ENCODE measurements at places on chromosomes 5 and 9.
A peak's percentile ranks its signal among the peaks of the same experiment; 100 is the strongest.

- DNase-seq, result no peak
- H3K36me3 ChIP-seq, result peaks cover 40% of the 10 kb centered on the region
- no peak overlapping the region for H3K27ac ChIP-seq
- H3K4me3 ChIP-seq, result no peak overlapping the region
- H3K27me3 ChIP-seq, result no peaks in the 10 kb centered on the region
Observed at GRCh38 chr9:133934482-133935232, 57.5 kb downstream of the VAV2 start.

- H3K27me3 ChIP-seq, result peaks cover 17% of the 10 kb centered on the region
- H3K36me3 ChIP-seq, result no peaks in the 10 kb centered on the region
- H3K4me1 ChIP-seq, result no peaks in the 10 kb centered on the region
- DNase-seq, result no peak
Observed at GRCh38 chr5:72074251-72074650, 33.0 kb upstream of the MAP1B start.

DNA sequence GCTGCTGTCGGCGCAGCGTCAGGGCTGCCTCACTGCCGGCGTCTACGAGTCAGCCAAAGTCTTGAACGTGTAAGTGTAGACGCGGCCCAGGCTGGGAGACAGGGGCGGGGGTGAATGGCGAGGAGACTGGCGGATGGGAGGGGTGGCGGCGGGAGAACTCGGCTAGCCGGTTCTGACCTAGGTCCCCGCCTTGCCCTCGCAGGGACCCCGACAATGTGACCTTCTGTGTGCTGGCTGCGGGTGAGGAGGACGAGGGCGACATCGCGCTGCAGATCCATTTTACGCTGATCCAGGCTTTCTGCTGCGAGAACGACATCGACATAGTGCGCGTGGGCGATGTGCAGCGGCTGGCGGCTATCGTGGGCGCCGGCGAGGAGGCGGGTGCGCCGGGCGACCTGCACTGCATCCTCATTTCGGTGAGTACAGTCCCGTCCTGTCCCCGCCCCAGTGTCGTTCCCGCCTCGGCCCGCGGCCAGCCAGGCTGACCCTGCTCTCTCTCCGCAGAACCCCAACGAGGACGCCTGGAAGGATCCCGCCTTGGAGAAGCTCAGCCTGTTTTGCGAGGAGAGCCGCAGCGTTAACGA is 745 bp downstream of the GADD45G start:
- H3K27ac ChIP-seq, result no peak overlapping the region
- peak overlapping the region; percentile 84 for H3K4me3 ChIP-seq
- DNase-seq, result peak; percentile 47

DNA sequence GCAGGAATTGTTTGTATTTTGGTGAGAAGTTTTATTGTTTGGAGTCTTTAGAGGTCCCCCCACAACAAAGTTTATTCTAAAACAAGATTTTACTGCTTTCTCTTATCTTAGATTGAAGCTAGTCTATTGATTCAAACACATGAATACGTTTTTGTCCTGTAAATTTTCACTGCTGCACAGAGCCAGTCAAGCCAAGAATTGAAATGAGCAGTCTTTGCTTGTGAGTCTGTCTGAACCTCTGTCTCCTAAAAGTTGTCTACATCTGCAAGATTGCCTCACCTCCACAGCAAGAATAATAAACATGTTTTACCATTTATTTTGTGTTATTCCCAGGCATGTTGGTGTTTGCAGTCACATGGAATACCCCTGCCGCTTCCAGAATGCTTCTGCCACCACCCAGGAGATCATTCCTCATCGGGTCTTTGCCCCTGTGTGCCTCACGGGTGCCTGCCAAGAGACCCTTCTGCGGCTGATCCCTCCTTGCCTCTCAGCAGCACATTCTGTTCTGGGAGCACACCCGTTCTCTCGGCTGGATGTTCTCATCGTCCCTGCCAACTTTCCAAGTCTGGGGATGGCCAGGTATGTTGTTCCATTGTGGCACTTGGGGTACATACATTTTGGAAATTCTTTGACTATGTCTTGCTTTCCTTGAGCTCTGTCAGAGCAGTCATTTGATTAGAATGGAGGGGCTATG is 74.1 kb downstream of the AOPEP start:
- no peak overlapping the region for H3K4me3 ChIP-seq
- peaks cover 54% of the 10 kb centered on the region for H3K36me3 ChIP-seq
- no peak for DNase-seq
- H3K27me3 ChIP-seq, result no peaks in the 10 kb centered on the region

DNA sequence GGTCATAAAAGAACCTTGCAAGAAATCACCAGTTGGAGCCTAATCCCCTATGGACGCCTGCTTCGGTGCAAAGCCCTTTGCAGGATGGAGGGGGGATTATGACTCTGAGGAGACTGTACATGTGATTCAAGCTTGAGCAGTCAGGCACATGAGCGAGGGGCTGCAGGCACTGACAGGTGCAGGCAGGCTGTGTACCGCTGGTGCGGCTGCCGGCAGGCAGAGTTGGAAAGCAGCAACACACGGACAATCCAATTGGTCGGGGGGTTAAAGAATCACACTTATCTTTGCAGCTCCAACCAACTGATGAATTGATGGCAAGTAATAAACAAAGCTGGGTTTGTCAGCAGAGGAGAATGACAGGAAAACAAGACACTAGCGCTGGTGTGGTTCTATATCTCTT is 5.7 kb downstream of the WHRN start:
- H3K36me3 ChIP-seq, result no peaks in the 10 kb centered on the region
- H3K27me3 ChIP-seq, result peaks cover 2% of the 10 kb centered on the region
- peaks cover 50% of the 10 kb centered on the region for H3K4me1 ChIP-seq

- H3K27ac ChIP-seq, result peak overlapping the region; percentile 4
- no peak overlapping the region for H3K4me3 ChIP-seq
- H3K4me1 ChIP-seq, result peaks cover 12% of the 10 kb centered on the region
- DNase-seq, result no peak
- H3K27me3 ChIP-seq, result no peaks in the 10 kb centered on the region
- peaks cover 59% of the 10 kb centered on the region for H3K36me3 ChIP-seq
Observed at GRCh38 chr5:34923694-34924461, 5.5 kb upstream of the DNAJC21 start.

- H3K27me3 ChIP-seq, result no peaks in the 10 kb centered on the region
- H3K4me1 ChIP-seq, result peaks cover 40% of the 10 kb centered on the region
- H3K36me3 ChIP-seq, result peaks cover 6% of the 10 kb centered on the region
- peak overlapping the region; percentile 82 for H3K4me3 ChIP-seq
- no peak for DNase-seq
Observed at GRCh38 chr9:117704597-117704996, 394 bp downstream of the TLR4 start.

- H3K27ac ChIP-seq, result no peak overlapping the region
- peaks cover 3% of the 10 kb centered on the region for H3K27me3 ChIP-seq
- no peak for DNase-seq
- no peaks in the 10 kb centered on the region for H3K4me1 ChIP-seq
- no peak overlapping the region for H3K4me3 ChIP-seq
Observed at GRCh38 chr9:91130796-91131318, 230.9 kb downstream of the AUH start.

DNA sequence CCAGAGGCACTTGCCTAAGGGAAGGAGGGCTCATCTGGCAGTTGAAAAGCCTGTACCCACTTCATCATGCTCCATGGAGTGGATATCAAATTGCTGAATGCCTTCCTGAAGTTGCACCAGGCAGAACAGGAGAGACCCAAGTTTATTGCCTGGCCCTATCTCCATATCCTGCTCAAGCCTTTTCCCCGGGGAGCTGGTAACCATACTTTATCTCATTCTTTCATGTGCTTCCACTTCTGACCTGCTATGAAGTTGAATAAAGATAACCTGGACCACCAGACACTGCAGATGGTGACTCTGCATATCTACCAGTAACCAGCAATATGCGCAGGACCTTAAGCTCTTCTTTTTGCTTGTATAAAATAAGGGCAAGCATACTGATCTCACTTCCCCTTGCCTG is 1397.5 kb upstream of the CDH6 start:
- no peaks in the 10 kb centered on the region for H3K36me3 ChIP-seq
- no peaks in the 10 kb centered on the region for H3K4me1 ChIP-seq
- H3K27ac ChIP-seq, result no peak overlapping the region
- H3K27me3 ChIP-seq, result no peaks in the 10 kb centered on the region
- no peak overlapping the region for H3K4me3 ChIP-seq

GRCh38 chr5:179969110-179969509 is 61.4 kb upstream of the TBC1D9B start:
- DNase-seq, result no peak
- peak overlapping the region; percentile 74 for H3K27ac ChIP-seq
- no peak overlapping the region for H3K4me3 ChIP-seq

DNA sequence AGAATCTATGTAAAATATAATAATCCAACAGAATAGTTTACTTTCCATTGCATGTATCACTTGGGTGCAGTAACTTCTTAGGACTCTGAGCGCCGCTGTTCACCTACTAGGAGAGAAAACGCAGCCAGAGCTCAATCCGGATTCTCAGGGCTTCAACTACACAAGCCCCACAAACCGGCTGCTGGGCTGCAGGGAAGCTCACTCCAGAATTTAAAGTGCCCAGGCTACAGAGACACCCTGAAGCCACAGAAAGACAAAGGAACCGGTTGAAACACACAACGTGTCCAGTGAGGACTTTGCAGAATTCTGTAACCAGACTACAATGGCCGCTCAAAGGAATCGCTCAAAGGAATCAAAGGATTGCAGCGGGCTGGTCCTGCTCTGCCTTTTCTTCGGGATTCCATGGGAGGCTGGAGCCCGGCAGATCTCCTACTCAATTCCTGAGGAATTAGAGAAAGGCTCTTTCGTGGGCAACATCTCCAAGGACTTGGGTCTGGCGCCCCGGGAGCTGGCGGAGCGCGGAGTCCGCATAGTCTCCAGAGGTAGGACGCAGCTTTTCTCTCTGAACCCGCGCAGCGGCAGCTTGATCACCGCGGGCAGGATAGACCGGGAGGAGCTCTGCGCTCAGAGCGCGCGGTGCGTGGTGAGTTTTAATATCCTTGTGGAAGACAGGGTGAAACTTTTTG is at the start of gene PCDHGA10:
PCDHGA10 (plus strand) TSS at position 134 of the 686 bp plus-strand sequence; CDS start at position 323, 189 bp downstream.
- H3K27ac ChIP-seq, result peak within 1 kb of the TSS; percentile 41
- H3K4me1 ChIP-seq, result peaks cover 21% of the 10 kb centered on the region
- H3K4me3 ChIP-seq, result peak within 1 kb of the TSS; percentile 86
- peaks cover 52% of the 10 kb centered on the region for H3K27me3 ChIP-seq

DNA sequence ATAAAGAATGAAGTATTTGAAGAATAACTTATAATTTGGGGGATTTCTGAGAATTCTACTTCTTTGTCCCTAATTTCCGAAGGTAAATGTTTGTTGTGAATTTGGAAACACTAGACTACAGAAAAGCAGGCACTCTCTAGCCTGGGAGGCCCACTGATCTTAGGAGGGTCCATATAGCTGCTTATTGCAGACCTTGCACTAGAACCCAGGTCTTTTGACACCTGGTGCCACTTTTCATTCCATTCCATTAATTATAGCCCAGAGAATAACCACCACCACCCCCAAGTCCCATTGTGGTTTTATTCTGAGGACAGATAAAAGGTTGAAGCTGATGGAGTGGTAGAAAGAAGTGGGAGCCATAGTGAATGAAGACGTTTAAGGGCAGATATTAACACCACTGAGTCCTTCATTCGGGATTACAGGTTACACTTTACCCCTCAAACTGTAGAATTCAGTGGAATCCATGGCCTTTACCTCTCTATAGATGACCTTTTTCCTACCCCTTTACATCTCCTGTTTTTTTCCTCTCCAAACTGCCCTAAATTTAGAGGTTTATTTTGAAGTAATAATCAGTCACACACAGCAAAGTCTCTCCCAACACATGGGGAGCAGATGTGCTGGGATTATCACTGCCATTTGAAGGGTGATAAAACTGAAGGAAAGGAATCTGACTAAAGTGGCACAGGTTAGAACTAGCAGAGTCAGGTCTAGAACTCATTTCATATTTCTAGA is 12.0 kb upstream of the PSMD5 start:
- H3K27ac ChIP-seq, result no peak overlapping the region
- no peak overlapping the region for H3K4me3 ChIP-seq
- H3K27me3 ChIP-seq, result no peaks in the 10 kb centered on the region
- H3K4me1 ChIP-seq, result peaks cover 3% of the 10 kb centered on the region
- no peak for DNase-seq

- no peak overlapping the region for H3K4me3 ChIP-seq
- no peaks in the 10 kb centered on the region for H3K4me1 ChIP-seq
- H3K36me3 ChIP-seq, result no peaks in the 10 kb centered on the region
- no peak for DNase-seq
- H3K27me3 ChIP-seq, result no peaks in the 10 kb centered on the region
Observed at GRCh38 chr9:105890046-105890822, 195.9 kb downstream of the TMEM38B start.

DNA sequence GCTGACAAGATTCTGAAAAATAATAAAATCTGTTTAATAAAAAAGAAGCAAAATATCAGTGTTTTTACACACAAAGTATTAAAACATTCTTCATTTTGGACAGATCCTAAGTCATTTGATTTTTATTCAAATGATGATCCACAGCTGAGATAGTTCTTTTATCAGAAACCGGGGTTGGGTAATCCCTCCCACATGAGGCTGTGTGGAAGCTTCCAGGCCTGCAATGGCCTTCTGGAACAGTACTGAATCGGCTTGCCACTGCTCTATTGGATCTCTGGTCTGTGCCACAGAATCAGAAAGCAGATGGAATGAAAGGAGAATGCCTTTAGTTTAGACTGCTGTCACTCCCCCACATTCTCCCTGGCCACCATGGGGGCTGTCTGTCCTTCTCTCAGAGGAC is 6.1 kb upstream of the C5orf58 start:
- no peaks in the 10 kb centered on the region for H3K36me3 ChIP-seq
- DNase-seq, result no peak
- no peaks in the 10 kb centered on the region for H3K4me1 ChIP-seq
- no peaks in the 10 kb centered on the region for H3K27me3 ChIP-seq
- H3K27ac ChIP-seq, result no peak overlapping the region

DNA sequence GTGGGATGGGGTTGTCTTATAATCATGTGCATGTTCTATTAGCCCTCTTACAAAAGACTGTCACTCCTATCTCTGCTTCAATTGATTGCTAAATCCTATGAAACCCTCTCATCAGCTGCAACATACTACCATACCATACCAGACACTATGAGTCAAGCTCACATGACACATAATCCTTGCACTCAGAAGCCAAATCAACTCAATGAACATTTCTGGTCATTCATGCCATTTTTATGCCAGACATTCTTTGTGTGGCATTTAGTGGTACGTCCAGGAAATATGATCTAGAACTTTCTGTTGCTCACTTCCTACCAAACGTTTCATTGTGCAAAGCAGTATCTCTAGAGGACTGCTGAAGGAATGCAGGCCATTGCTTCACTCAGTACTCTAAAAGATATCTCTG is 159.2 kb upstream of the GNA14 start:
- no peaks in the 10 kb centered on the region for H3K27me3 ChIP-seq
- H3K27ac ChIP-seq, result no peak overlapping the region
- no peak overlapping the region for H3K4me3 ChIP-seq
- no peak for DNase-seq
- H3K4me1 ChIP-seq, result no peaks in the 10 kb centered on the region

GRCh38 chr5:120260651-120261050 is 203.4 kb upstream of the PRR16 start:
- no peak overlapping the region for H3K4me3 ChIP-seq
- no peaks in the 10 kb centered on the region for H3K27me3 ChIP-seq
- no peaks in the 10 kb centered on the region for H3K36me3 ChIP-seq
- H3K27ac ChIP-seq, result no peak overlapping the region
- H3K4me1 ChIP-seq, result no peaks in the 10 kb centered on the region
- no peak for DNase-seq

- peaks cover 9% of the 10 kb centered on the region for H3K4me1 ChIP-seq
- H3K27me3 ChIP-seq, result no peaks in the 10 kb centered on the region
- no peak for DNase-seq
- H3K27ac ChIP-seq, result no peak overlapping the region
- no peak overlapping the region for H3K4me3 ChIP-seq
Observed at GRCh38 chr5:116702776-116703175, 128.2 kb upstream of the SEMA6A start.
